Transverse colon (tissue), 4 donors: ENCODE measurements at places on chromosomes 4 and X.

- DNase-seq = no peak
Observed at GRCh38 chr4:145276050-145276449, 95.7 kb upstream of the OTUD4 start.

DNA sequence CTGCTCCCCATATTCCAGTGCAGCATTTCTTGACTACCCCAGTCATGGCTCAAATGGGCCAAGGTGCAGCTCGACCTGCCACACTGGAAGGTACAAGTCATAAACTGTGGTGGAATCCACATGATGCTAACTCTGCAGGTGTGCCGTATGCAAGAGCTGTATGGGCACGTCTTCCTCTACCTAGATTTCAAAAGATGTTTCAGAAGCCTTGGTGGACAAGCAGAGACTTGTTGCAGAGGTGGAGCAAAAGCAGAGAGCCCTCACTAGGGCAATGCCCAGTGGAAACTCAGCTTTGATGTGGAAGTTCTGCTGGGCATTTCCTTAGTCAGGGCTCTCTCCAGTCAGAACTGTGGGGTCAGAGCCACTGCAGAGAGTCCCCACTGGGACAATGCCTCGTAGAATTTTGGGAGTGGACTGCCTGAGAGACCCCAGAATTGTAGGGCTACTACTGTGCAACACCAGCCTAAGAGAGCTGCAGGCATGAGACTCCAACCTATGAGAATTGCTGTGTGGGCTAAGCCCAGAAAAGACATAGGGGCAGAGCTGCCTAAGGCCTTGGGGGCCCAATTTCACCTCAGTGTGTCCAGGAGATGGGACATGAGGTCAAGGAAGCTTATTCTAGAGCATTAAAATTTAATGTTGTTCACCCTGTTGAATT lies 65.7 kb downstream of the BEX3 start:
- no peak for DNase-seq

DNA sequence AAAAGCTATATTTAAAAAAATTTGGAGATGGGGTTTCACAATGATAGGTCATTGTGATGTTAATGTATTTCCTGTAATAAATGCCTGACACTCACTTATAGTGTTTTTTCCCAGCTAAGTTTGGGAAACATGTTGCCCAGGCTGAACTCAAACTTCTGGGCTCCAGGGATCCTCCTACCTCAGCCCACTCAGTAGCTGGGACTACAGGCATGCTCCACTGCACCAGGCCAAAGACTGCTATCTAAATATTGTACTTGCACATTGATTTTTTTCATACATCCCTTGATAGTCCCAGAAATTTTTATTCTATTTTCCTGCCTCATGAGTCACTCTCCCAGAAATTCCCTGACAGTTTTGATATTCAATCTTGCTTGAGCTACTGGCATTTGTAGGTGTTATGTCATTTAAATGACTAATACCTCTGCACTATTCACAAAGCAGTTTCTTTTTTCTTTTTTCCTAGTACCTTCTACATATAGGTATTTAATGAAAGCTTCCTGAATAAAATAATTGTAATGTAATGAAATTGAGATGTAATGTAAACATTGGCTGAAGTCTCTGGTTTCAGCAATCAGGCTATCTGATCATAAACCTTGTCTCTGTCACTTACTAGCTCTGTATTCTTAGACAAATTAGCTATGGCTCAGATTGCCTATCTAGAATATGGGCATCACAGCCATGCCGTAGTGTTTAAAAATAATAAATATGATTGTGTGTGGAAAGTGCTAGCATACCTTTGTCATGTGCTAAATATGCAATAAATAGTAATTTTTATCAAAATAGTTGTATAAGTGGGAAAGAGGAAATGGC lies 1973.0 kb upstream of the AGA start:
- no peak for DNase-seq

GRCh38 chr4:10013722-10014121 lies 7.6 kb downstream of the SLC2A9 start:
- peak; percentile 80 for DNase-seq

DNA sequence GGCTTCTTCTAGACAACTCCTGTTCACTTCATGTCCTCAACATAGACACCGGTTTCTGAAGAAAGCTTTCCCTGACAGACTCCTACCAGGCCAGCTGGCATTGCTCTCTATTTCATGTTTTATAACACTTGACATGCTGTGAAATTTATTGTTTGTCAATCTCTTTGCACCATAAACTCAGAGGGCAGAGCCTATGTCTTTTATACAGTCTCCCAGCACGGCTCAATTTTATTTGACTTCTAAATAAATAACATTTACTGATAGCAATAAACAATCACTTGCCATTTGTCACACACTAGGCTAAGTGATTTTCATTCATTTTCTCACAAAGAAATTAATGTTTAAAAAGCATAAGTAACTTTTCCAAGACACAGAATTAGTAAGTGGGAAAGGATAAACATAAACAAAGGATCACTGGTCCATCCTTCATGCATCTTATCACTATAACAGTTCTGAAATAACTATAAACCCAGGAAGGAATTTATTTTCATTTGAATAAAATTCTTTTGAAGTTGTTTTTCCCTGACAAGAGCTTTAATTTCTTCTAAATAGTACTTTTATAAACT lies 577.6 kb downstream of the TECRL start:
- DNase-seq = no peak

DNA sequence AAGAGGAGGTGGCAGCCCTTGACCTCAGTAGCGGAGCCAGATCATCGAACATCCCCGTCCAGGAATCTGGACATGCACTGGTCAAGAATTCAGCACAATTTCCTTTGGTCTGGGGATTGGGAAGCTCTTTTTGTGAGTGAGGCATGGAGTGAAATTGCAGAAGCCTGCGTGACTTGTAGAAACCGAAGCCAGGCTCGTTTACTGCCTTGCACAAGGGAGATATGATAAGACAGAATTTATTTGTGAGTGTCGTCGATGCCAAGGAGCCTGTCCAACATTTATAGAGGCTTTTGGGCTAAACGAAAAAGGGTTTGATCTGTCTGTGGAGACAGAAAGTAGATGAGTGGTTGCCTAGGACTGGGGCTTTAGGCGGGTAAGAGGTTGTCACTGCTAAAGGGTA lies 50.6 kb downstream of the TBL1X start:
- no peak for DNase-seq

GRCh38 chr4:1610791-1611500 lies 73.2 kb downstream of the FAM53A start:
- DNase-seq = no peak

- no peak for DNase-seq
Observed at GRCh38 chr4:111031001-111031579, 408.2 kb upstream of the PITX2 start.

DNA sequence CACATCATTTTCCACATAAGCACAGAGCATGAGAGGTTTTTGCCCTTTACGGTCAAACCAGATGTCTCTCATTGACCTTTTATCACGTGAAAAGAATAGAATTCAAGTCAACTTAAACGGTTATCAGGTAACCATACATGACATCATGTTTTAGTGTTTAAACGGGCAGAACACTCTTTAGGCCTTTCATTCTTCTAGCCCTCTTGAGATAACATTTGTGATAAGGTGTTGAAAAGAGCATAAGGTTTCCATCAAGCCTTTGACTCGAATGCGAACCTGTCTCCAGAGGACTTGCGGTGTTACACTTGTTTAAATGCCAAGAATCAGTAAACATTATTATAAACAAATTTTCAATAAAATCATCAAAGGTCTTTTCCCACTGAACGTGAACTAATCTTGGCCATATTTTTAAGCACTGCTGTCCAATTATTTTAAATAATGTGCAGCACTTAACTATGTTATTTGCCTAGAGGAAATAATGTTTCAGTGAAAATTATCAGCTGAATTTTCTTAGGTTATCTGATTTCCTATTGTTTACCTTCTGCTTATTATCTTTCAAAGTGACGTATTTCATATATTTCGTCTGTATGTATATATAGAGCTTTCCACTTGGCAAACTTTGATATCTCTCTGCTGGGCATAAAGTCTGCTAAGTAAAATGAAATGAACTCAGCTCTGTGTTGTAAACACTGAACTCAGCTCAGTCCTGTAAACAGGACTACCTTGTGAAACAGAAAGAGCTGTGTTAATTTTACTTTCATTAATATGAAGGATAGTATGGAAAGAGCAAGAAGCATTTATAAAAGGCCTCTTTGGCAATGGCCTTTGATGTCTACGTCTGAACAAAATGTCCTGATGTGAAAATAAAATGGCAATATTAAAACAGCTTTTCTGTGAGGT lies 33.3 kb downstream of the TENM3 start:
- DNase-seq = no peak

DNA sequence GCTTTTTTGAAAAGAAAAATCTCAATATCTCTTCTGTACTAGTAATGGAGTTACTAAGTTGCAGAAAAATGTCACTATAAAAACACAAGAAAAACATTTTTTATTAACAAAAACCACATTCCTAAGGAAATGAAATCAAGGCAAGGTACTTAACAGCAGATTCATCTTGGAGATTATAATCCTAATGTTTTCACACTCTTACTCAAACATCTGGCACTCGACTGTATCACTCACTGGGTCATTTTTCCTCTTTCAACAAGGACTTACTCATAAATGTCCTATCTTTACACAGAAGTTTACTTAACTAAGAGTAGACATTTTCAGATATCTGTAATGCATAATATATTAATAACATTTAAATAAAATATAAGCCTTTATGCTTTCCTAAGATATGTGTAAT lies 216.6 kb downstream of the NR3C2 start:
- DNase-seq = no peak

DNA sequence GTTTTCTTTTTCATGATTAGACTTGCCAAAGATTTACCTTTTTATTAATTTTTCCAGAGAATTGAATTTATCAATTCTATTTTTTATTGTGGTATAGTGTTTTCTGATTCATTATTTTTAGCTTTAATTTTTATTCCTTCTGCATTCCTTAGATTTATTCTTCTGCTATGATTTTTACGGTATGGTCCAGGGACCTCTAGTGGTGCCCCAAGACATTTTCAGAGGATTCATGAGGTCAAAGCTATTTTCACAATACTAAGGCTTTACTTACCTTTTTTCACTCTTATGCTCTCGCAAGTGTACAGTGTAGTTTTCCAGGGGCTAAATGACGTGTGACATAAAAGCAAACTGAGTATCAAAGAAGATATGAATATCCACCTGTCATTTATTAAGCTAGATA lies 8.0 kb downstream of the RADX start:
- DNase-seq = no peak

- DNase-seq = no peak
Observed at GRCh38 chrX:43283187-43283586, 372.9 kb upstream of the MAOA start.

- peak; percentile 78 for DNase-seq
Observed at GRCh38 chr4:3047464-3048286, 26.7 kb downstream of the HTT-AS start.

- no peak for DNase-seq
Observed at GRCh38 chr4:94253036-94253435, 45.4 kb downstream of the SMARCAD1 start.

DNA sequence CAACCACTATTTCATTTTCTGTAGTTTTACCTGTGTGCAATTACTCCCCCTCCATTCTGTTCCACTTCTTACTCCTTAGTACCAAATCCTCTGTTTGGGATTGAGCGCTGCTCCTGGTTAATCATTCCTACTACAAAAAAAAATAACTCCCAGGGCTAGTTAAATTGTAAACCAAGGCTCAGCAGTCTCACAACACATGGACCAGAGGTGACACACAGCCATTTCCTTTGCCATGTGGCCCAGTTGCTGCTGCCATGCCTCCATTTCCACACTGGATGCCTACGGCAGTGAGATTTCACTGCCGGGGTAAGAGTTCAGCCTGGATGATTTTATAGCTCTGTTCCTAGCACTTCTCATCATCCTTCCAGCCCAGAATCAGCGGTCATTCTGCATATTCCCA lies 107.2 kb downstream of the AKAP4 start:
- DNase-seq = no peak

- DNase-seq = no peak
Observed at GRCh38 chr4:53767482-53767881, 176.2 kb upstream of the LNX1 start.

- no peak for DNase-seq
Observed at GRCh38 chr4:147955827-147956558, 224.1 kb downstream of the ARHGAP10 start.

DNA sequence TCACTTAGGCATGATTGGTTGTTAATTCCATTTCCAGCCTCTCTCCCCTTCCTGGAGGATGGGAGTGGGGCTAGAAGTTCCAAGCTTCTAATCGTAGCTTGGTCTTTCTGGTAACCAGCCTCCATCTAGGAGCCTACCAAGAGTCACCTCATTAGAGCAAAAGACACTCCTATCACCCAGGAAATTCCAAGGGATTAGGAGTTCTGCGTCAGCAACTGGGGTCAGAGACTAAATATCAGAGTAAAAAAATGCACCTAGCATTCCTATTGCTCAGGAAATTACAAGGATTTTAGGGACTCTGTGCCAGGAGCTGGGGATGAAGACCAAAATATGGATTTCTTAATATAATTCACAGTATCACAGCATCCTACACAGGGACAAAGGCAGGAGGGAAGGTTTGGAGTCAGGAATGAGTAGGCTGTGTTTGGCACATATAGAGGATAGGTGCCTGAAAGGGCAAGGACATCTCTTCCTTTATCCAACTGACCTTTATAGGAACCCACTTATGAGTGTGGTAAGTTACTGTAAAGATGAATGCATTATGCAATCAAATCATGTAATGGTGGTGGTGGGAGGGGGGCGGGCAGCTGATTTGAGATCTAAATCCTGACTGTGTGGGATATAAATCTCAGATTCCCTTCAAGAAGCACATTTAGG lies 30.5 kb upstream of the LIMCH1 start:
- DNase-seq = no peak

DNA sequence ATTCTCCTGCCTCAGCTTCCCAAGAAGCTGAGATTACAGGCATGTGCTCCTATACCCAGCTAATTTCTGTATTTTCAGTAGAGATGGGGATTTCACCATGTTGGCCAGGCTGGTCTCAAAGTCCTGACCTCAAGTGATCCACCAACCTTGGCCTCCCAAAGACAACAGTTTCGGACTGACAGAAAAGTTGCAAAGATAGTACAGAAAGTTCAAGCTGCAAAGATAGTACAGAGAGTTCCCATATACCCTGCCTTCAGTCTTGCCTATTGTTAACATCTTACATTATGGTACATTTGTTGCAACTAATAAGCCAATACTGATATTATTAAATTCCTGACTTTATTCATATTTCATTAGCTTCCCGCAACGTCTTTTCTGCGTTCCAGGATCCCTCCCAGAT lies 65.8 kb downstream of the SUPT20HL2 start:
- no peak for DNase-seq

DNA sequence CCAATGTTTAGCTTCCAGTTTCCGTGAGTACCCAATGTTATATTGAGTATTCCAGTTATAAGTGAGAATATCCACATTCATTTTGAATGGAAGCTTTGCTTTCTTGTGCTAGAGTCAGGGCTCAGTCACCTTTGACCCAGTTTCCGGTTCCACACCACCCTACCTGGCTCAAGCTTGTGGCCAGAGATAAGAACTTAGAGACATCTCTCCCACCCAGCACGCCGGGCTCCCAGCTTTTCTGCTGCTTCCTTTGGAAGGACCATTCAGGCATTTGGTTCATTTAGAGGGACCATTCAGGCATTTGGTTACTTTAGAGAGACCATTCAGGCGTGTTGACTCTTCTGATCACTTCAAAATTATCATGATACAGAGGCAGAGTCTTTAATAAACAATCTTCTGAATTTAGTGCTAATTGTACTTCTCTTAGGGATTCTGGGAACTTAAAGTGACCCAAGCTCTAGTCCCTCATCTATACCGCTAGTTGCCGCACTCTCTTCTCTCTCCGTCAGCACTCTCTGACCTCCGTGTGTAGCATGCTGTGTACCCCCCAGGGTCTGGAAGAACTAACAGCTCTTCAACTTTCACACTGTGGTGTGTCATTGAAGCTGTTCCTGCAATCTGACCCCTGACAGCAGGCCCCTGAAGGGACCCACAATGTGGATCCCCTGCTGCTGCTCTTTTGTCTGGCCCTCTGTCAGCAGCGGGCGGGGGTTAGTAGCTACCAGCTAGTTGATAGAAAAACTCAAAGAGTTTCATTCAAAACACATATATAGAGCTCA lies 943.1 kb downstream of the ARAP2 start:
- DNase-seq = no peak
